ENCODE measurements at places on chromosomes 4 and X. TPM values are rescaled to one million over a fixed set of nuclear protein-coding genes. Genes with fewer than 3 reads are reported as not detected.

CFAP47 gene
- total RNA-seq = 0.17 TPM

CCDC120 gene
- 18.8 TPM for total RNA-seq

- DNase-seq = no peak
These were observed 28.7 kb upstream of the IL9R start for GRCh38 chrX:155968791-155969190.

- no peak for DNase-seq
These were observed 2.9 kb upstream of the UNC5C start for GRCh38 chr4:95551653-95552052.

- no peak for DNase-seq
These were observed 180.4 kb downstream of the AFAP1 start for GRCh38 chr4:7759216-7759615.

GRCh38 chr4:181661090-181661489 lies 582.1 kb upstream of the TENM3 start:
- no peak for DNase-seq
